Kidney tubule cell (primary cell): ENCODE measurements at places on chromosomes 7 and 10.
A peak's percentile ranks its signal among the peaks of the same experiment; 100 is the strongest.

GRCh38 chr10:84348860-84349259 lies 20.5 kb downstream of the CCSER2 start:
- peak; percentile 34 for DNase-seq

- peak; percentile 23 for DNase-seq
Observed at GRCh38 chr7:22791204-22792158, 31.2 kb downstream of the TOMM7 start.

DNA sequence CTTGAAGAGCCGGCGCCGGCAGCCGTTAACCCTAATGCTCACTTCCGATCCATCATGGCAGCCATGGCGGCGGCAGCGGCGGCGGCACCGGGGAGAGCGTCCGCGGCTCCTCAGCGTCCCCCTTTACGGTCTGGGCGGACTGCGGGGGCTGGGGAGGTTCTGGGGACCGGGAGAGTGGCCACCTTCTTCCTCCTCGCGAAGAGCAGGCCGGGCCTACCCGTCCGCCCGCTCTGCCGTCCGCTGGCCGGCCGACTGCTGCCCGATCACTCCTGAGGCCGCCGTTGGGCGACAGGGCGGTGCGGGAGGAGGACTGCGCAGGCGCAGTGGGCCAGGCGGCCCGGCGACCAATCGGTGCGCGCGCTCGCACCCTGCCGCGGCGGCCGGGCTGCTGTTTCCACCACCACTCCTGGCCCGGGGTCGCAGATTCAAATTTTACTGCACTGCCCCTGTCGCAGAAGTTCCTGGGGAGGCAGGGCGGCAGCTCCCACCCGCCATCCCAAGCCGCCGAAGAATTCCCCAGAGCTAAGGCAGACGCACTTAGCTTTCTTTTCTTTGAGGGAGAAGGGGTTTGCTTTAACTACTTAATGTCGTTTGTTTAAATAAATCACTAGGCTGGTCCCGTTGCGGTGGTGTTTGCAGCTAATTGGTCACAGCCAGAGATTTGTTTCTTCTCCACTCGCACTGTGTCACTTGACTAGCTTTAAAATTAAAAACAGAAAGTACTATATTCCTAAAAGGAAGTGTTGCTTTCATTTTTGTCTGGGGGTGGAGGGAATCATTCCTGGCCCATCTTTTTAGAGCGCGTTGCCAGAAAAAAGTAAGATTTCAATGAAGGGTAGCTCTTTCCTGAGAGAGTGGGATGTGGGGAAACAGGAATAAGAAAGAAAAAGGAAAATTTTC lies at the start of gene KIF5B:
KIF5B (minus strand) TSS at position 290 of the 900 bp plus-strand sequence. CDS start 452 bp downstream, outside the sequence.
- peak; percentile 89 for DNase-seq

GRCh38 chr10:71045936-71046335 lies 157.6 kb upstream of the PCBD1 start:
- no peak for DNase-seq

DNA sequence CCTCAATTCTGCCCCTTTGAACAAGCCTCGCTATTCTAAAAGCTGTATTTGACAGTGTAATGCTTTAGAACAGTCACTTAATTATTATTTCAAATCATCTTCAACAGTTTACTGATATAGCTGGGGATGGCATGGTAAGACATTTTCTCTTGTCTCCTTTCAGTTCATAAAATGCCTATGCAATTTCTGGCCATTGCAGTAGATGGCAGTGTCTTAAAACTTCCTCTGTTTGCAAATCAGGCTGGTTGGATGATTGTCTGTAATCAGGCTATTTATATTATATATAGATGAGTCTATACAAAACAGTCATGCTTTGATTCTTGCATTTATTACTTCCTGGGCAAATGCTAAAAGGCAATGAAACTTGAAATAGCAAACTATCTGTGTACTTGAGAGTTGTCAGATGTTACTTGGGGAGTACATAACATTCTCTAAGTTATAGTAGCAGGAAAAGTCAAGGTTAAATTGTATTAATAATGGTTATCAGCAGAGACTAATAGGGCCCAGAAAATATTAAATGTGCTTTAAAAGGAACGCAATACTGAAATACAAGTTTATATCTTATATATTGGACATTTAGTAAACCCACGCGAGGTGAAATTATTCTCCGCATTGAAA lies 55.5 kb upstream of the LHFPL3 start:
- DNase-seq = peak; percentile 59

DNA sequence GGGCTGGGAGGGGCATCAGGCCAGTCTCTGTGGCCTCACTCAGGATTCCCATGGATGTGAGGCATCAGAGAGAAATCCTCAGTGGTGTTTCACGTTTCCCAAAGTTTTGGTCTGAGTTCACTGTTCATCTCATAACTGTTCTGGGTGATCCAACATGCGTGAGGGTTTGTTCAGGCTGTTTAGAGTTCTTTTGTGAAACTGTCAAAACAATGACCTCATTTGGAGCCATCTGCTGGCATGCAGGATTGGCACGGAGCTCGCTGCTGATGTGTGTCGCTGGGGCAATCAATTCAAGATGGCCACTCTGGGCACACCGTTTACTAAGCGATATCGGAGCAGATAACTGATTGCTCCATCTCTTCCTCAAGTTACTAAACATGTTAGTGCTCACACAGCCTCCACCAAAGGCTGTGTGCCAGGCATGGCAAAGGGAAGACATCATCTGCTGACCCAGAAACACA lies 365.6 kb downstream of the WDR11 start:
- DNase-seq = peak; percentile 14

DNA sequence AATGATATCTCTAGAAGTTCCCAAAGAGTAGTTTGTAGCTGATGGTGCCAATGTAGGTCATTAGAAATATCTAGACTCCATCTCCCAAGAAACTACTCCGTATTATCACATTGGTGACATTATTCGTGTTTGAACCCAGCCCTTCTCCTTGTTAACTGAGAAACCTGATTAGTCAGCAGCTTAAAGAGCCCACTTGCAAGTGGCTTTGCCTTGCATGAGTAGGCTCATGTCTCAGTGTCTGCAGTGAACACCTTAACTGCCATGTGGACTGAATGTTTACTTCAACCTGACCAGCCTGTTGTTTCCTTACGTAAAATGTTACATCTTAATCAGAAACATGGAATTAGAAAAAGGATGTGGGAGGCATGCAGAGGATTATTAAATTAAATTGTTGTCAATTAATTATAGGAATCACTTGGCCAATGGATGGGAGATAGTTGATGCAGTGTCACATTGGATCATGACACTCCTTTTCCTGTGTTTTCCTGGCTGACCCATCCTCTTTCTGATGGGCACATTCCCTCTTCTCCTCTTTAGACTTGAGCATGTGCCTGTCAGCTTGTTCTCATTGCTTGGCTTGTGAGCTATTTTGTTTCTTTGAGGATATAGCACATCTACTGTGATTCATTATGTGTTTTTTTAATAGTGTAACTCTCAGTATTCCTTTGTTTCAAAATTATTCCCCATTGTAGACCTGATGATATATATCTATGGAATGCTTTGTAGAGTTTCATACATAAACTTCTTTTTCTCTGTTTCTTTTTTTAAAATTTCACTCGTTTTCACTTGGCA lies 18.0 kb downstream of the STARD3NL start:
- DNase-seq = peak; percentile 28
